Sciatic nerve (tissue), 2 donors: ENCODE measurements at places on chromosomes 16 and 17.

DNA sequence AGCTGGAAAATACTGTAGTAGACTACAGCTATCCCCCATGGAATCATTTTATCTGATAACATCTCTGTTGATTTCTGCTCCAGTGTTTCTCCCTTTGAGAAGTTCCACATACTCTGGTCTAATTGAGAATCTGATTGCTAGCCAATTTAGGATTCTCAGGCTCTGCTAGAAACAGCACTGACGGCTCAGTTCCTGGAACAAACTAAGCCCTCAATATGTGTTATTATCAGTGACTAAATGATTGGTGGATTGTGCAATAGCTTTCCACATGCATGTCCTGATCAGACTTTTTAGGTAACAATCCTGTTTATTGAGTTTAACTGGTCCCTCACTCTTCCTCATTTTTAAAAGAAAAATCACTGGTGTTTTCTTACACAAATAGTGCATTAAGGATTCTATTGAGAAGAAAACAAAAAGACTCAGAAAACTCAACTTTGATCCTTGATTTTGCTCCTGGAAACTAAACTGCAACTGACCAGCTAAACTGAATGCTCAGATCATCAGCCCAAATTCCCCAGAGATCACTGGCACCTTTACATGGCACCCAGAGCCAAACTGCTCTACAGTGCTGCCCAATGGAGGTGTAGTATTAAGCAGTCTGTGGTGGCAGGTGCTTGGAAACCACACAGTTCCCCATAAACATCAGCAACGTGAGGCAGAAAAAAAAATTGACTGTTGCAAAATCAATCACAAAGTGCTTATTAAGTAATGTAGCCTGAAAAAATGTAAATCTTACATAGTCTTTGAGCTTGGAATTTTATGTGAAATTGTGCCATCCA is 423.7 kb downstream of the TOX3 start:
- DNase-seq = no peak

GRCh38 chr17:30391534-30391933 is 12.8 kb downstream of the CPD start:
- no peak for DNase-seq

DNA sequence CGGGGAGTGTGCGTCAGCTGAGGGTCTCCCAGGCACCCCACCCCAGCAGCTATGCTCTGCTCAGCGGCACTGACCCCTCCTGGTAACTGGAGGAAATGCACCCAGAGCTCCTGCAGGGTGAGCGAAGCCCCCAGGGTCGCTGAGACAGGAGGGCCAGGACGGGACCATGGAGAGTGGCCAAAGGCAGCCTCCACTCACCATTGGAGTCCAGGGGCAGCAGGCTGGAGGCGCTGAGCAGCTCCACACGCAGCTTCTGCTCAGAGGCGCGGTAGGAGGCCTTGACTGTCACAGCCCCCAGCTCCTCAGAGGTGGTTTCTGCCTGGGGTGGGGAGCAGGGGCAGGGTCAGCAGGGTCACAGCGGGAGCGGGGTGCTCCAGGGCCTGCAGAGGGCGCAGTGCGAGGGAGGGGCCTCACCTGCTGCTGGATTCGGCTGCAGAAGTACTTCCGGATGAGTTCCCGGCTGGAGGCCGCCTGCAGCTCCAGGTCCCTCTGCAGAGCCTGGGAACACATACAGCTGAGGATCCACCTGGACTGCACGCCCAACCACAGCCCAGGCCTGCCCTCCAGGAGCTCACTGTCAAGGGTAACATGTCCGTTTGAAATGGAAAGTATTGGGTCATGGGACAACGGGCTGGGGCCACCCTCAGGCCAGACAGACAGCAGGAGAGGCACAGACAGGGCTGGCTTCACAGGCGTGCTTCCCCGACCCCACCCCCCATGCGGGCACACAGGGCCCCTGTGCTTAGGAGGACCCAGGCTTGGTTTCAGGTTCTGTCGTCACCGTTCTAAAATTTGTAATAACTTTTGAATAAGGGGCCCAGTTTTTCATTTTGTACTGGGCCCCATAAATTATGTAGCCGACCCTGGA is 13.8 kb downstream of the UNC13D start:
- DNase-seq = no peak

GRCh38 chr16:4327386-4328045 is 11.6 kb downstream of the GLIS2 start:
- DNase-seq = no peak

GRCh38 chr16:54462151-54462651 is 175.6 kb upstream of the IRX3 start:
- DNase-seq = no peak

GRCh38 chr16:70254965-70255286 is 3.2 kb upstream of the EXOSC6 start:
- DNase-seq = no peak

GRCh38 chr16:1097800-1098199 is 1.8 kb upstream of the C1QTNF8 start:
- DNase-seq = no peak

DNA sequence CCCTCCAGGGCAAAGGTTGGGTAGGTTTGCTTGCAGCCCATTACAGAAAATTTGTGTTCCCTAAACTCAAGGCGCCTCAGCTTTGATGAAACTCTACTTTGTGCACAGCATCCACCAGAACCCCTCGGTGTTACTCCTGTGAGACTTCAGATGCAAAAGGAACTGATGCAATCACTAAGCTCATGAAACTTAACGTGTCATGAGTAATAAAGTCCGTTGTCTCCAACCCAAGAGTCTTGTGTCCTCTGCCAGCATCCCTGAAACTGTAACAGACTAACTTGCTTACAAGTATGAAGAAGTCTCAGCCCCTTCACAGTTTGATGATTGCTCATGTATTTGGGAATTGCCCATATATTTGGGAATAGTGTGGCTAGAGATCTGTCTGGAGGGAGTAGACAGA is 74.8 kb upstream of the MARCHF10 start:
- no peak for DNase-seq
